K562 (cell line): ENCODE measurements at places on chromosomes 7 and 10. TPM values are rescaled to one million over a fixed set of nuclear protein-coding genes. Genes with fewer than 3 reads are reported as not detected.

The TIMM23B gene
- 26.9 and 28.8 TPM in 2 replicates for total RNA-seq

The CYP26A1 gene
- total RNA-seq: 1.6 and 2.5 TPM in 2 replicates

The DPP6 gene
- total RNA-seq: not detected in 2 replicates

The FAM180A gene
- not detected in 2 replicates for total RNA-seq

The PPP1R17 gene
- not detected in 2 replicates for total RNA-seq

The CLCN1 gene
- not detected in 2 replicates for total RNA-seq

GRCh38 chr7:5491251-5492019 is 67.8 kb upstream of the TNRC18 start:
- H3K4me1 ChIP-seq: peaks cover 4% of the 10 kb centered on the region; the same call in 2 of the 3 replicates
- DNase-seq: peak; percentile 33
- H3K27ac ChIP-seq: no peak overlapping the region

GRCh38 chr7:148687555-148687954 is 11.1 kb upstream of the CUL1 start:
- H3K4me1 ChIP-seq: no peaks in the 10 kb centered on the region
- DNase-seq: no peak
- H3K36me3 ChIP-seq: no peaks in the 10 kb centered on the region

GRCh38 chr10:77932016-77932715 is 5.6 kb upstream of the DLG5 start:
- no peak overlapping the region for H3K4me3 ChIP-seq
- no peaks in the 10 kb centered on the region for H3K27me3 ChIP-seq
- H3K36me3 ChIP-seq: no peaks in the 10 kb centered on the region
- H3K27ac ChIP-seq: no peak overlapping the region

DNA sequence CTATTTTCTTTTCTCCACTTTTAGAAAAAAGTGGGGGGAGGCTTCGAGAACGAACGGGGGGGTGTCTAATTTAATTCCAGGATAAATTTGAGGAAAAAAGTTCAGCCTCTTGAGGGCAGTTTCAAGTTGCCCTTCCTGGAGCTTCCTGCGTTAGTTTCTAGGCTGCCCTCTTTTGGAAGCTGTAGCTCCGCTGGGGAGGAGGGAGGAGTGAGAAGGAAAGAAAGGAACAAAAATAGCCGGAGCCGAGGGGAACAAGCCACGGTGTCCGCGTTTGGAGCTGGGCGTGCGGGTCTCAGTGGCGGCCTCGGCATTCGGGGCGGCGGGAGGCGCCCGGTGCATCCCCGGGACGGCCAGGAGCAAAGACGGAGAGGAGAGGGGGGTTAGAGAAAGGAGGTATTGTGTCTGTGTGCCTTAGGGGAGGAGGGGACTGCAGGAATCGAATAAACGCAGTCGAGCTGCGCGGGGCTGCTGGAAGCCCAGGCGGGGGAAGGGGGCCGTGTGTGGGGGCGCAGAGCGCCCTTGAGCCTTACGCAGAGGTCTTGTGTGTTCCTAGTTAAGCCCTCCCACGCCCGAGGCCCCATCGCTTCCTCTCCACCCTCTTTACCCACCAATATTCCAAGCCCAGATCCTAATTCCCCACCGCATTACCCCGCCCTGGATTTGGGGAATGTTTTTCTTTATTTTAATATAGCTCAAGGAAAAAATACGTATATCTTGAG is 2.0 kb upstream of the TNRC18 start:
- H3K36me3 ChIP-seq: no peaks in the 10 kb centered on the region; the same call in 2 of the 3 replicates
- H3K4me3 ChIP-seq: peak overlapping the region; percentile 78
- H3K4me1 ChIP-seq: peaks cover 36% of the 10 kb centered on the region
- H3K27me3 ChIP-seq: no peaks in the 10 kb centered on the region
- H3K27ac ChIP-seq: peak overlapping the region; percentile 98

- no peak for DNase-seq
- H3K27me3 ChIP-seq: peaks cover 13% of the 10 kb centered on the region
- H3K4me1 ChIP-seq: peaks cover 11% of the 10 kb centered on the region
- H3K36me3 ChIP-seq: no peaks in the 10 kb centered on the region
- H3K27ac ChIP-seq: no peak overlapping the region
- no peak overlapping the region for H3K4me3 ChIP-seq
Measured at GRCh38 chr7:28183627-28184026, 3.0 kb upstream of the JAZF1 start.

DNA sequence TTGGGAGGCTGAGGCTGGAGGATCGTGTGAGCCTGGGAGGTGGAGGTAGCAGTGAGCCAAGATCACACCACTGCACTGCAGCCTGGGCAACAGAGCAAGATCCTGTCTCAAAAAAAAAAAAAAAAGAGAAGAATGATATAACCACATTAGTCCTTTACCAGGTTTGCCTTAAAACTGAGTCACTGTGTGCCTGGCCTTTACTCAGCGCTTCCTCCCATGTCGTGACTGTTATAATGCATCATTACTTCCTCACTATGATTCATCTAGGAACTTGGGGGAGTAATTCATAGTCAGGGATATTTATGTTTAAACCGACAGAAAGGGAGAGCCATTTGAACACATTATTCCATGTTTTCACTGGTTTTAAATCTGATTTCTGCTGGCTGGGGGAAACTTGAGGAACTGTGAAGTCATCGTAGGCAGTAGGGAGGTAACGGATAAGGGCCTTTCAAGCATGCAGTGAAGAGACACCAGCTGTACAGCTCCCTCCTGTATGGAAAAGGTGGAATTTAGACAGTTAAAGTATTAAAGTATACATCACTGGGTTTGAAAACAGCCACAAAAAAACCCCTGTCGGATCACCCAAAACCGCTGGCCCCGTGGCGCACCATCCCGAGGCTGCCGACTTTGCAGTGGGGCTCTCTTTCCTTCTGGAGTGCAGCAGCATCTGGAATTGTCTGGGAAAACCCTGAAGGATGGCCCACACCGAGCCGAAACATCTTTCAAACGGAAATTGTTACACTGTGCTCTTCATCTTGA is 119.8 kb downstream of the NKX6-2 start:
- H3K27ac ChIP-seq: peak overlapping the region; percentile 52; the same call in 2 of the 3 replicates
- H3K36me3 ChIP-seq: no peaks in the 10 kb centered on the region
- H3K4me1 ChIP-seq: peaks cover 15% of the 10 kb centered on the region
- no peaks in the 10 kb centered on the region for H3K27me3 ChIP-seq
- DNase-seq: peak; percentile 29

GRCh38 chr10:92689663-92690210 is at the start of gene HHEX:
HHEX (plus strand) TSS chr10:92689955; CDS start chr10:92689987, 32 bp downstream.
- peak; percentile 88 for DNase-seq
- H3K27ac ChIP-seq: peak within 1 kb of the TSS; percentile 91
- H3K27me3 ChIP-seq: no peaks in the 10 kb centered on the region
- peak within 1 kb of the TSS; percentile 93 for H3K4me3 ChIP-seq
- peaks cover 7% of the 10 kb centered on the region; the same call in 2 of the 3 replicates for H3K4me1 ChIP-seq

DNA sequence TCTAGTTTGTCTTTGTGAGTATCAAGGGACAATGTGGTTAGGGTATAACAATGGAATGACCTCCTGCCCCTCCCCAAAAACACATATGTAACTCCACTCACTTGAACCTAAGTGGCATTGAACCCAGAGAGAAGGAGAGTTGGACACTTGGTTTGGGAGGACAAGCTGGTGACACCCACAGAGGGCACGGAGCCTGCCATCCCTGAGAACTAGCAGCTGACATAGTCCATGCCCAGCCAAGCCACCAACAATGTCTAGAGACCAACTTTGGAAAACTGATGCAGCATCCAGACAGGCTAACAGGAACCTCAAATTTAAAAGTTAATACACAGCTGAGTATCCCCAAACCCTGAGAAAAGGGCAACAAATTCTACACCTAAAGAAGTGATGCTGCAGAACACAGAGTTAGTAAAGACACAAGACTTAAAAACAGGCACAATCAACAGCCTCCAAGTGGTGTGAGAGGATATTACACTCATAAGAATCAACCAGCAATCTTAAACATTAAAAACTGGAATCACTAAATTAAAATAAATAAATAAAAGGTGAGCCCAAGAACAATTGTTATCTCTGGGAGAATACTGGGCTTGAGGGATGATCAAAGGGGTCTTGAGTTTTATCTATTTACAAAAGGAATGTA is 27.2 kb downstream of the NUDCD3 start:
- DNase-seq: peak; percentile 29
- no peak overlapping the region for H3K4me3 ChIP-seq
- no peaks in the 10 kb centered on the region for H3K4me1 ChIP-seq
- H3K36me3 ChIP-seq: peaks cover 54% of the 10 kb centered on the region
- no peaks in the 10 kb centered on the region for H3K27me3 ChIP-seq

DNA sequence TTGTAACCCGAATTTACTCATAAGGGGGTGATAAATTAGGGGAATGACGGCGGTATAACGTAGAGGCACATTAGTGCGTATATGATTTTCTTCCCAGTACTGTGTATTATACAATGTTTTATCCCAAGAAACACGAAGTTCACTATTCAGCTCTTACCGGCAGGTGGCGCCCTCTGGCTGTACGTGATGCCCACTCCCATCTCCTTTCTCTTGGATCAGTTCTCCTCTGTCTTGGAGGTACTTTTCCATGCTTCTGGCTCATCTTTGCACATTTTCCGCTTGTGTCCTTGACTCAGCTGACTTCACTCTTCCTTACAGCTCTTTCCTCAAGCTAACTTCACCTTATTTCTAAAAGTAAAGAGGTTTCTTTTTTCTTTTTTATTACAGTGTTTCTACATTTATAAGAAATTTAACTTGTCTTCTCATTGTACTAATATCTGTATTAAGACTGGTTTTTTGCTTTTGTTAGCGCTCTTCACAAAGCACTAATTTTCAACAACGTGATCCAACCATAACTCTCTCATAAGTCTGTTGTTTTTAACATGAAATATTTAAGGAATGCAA is 21.3 kb downstream of the TMEM176B start:
- H3K27me3 ChIP-seq: peaks cover 10% of the 10 kb centered on the region; the same call in 1 of the 3 replicates
- H3K4me3 ChIP-seq: no peak overlapping the region
- no peaks in the 10 kb centered on the region for H3K4me1 ChIP-seq
- peak; percentile 83 for DNase-seq
- H3K27ac ChIP-seq: no peak overlapping the region
- H3K36me3 ChIP-seq: no peaks in the 10 kb centered on the region

- H3K4me1 ChIP-seq: no peaks in the 10 kb centered on the region
- H3K27me3 ChIP-seq: no peaks in the 10 kb centered on the region
- no peaks in the 10 kb centered on the region for H3K36me3 ChIP-seq
- no peak for DNase-seq
- H3K27ac ChIP-seq: no peak overlapping the region
- no peak overlapping the region for H3K4me3 ChIP-seq
Measured at GRCh38 chr10:8908013-8908412, 853.5 kb downstream of the GATA3 start.

DNA sequence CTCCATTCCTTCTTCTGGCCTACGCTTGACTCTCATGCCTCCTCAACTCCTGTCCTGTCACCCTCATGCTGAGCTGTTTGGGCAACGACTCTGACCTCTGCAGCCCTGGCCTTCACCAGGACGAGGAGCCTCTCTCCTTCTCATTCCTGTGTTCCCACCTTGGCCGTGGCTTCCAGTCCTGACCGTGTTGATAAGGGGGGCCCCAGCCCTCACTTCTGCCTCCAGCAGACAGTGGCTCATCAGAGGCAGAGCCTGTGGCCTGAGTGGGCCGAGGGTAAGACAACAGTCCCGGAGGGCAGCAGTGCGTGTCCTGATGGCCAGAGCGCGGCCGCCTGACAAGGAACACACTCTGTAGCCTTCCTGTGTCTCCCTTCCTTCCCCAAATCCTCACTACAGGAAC is 61.7 kb upstream of the UBE3C start:
- no peak overlapping the region for H3K4me3 ChIP-seq
- H3K4me1 ChIP-seq: no peaks in the 10 kb centered on the region; the same call in 2 of the 3 replicates
- peaks cover 72% of the 10 kb centered on the region for H3K27me3 ChIP-seq

GRCh38 chr7:129970816-129971215 is 18.1 kb upstream of the UBE2H start:
- H3K36me3 ChIP-seq: no peaks in the 10 kb centered on the region
- no peak overlapping the region for H3K4me3 ChIP-seq
- peaks cover 8% of the 10 kb centered on the region; the same call in 1 of the 2 replicates for H3K4me1 ChIP-seq
- DNase-seq: no peak
- no peak overlapping the region for H3K27ac ChIP-seq

DNA sequence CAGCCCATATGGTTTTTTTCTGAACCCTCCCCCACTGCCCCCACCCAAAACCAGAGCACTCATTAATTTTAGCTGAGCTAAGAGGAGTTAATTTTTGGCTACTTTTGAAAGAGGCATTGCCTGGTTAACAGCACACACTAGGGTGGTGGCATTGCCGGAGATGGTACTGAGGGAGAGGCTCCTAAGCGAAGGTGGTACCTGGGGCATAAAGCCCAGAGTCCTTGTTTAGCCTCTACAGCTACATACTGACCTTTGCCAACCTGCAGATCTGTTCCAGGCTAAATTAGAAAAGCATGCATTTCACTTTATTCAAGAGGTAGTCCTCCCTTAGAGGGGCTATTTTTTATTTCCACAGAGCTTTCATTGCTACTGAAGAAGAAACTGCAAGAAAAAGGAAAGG is 172.8 kb upstream of the AGK start:
- H3K27me3 ChIP-seq: no peaks in the 10 kb centered on the region
- DNase-seq: no peak
- H3K4me1 ChIP-seq: no peaks in the 10 kb centered on the region
- H3K36me3 ChIP-seq: no peaks in the 10 kb centered on the region
- no peak overlapping the region for H3K4me3 ChIP-seq
- no peak overlapping the region for H3K27ac ChIP-seq

DNA sequence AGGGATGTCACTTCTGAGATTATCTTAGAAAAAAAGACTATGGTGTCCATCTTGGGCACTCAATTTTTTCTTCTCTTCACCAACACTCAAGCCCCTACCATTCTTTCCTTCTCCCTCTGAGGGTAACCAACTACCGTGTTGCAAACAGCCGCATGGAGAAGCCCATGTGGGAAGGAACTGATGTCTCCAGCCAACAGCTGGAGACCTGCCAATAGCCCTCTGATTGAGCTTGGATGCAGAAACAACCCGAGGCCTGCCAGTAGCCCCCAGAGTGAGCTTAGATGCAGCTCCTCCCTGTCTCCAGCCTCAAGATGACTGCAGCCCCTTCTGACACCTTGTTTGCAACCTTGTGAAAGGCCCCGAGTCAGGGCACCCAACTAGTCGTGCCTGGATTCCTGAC is 36.4 kb upstream of the CHCHD3 start:
- no peak for DNase-seq
- no peaks in the 10 kb centered on the region for H3K36me3 ChIP-seq
- peaks cover 36% of the 10 kb centered on the region for H3K27me3 ChIP-seq

- H3K36me3 ChIP-seq: peaks cover 7% of the 10 kb centered on the region; the same call in 1 of the 3 replicates
- peak overlapping the region; percentile 65 for H3K27ac ChIP-seq
- peak; percentile 40 for DNase-seq
- H3K4me3 ChIP-seq: no peak overlapping the region
Measured at GRCh38 chr10:22672319-22673090, 41.9 kb downstream of the PIP4K2A start.

GRCh38 chr7:98211221-98211675 is at the start of gene BHLHA15:
BHLHA15 (plus strand) TSS chr7:98211439; CDS start chr7:98212310, 871 bp downstream.
- H3K27ac ChIP-seq: 0 out of 3 replicates have a peak within 1 kb of the TSS, but pooled peaks have one; percentile 15
- DNase-seq: peak; percentile 75
- peaks cover 13% of the 10 kb centered on the region; the same call in 2 of the 3 replicates for H3K27me3 ChIP-seq
- H3K4me1 ChIP-seq: no peaks in the 10 kb centered on the region; the same call in 2 of the 3 replicates
- peak within 1 kb of the TSS; percentile 21; the same call in 1 of the 2 replicates for H3K4me3 ChIP-seq

GRCh38 chr7:26156451-26157420 is 4.7 kb downstream of the NFE2L3 start:
- H3K27ac ChIP-seq: peak overlapping the region; percentile 47
- H3K36me3 ChIP-seq: no peaks in the 10 kb centered on the region; the same call in 2 of the 3 replicates
- peak; percentile 19 for DNase-seq

- no peaks in the 10 kb centered on the region for H3K36me3 ChIP-seq
- peaks cover 13% of the 10 kb centered on the region for H3K4me1 ChIP-seq
- H3K27me3 ChIP-seq: peaks cover 30% of the 10 kb centered on the region
- peak; percentile 39 for DNase-seq
Measured at GRCh38 chr10:42975558-42976340, 101.1 kb upstream of the RET start.

- H3K36me3 ChIP-seq: no peaks in the 10 kb centered on the region
- no peak overlapping the region for H3K4me3 ChIP-seq
- H3K27ac ChIP-seq: no peak overlapping the region
- no peaks in the 10 kb centered on the region for H3K27me3 ChIP-seq
- H3K4me1 ChIP-seq: peaks cover 84% of the 10 kb centered on the region
Measured at GRCh38 chr7:2645274-2645868, 13.6 kb downstream of the TTYH3 start.
